ENCODE measurements at places on chromosomes 7 and 10.
A peak's percentile ranks its signal among the peaks of the same experiment; 100 is the strongest.

GRCh38 chr7:36132012-36132411, 21.0 kb upstream of the EEPD1 start:
- DNase-seq = no peak

DNA sequence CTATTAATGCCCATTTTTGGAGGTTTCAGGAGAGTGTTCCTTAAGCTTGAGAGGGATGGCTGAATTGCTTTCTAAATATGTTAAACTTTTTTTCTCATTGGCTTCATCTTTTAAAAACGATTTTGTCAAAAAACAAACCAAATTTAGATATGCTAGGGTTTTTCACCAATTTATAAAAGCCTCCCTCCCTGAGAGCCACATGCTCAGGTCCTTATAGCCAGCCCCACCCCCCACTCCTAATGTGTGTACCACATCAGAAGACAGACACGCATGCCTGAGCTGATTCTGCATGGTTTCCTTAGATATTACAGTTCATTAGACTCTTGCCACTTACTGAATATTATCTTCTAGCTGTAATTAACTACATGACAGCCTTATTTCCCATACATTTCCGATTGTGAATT, 2.0 kb downstream of the CUL1 start:
- DNase-seq = peak; percentile 46

GRCh38 chr7:38858259-38858884, 50.6 kb downstream of the VPS41 start:
- DNase-seq = no peak

DNA sequence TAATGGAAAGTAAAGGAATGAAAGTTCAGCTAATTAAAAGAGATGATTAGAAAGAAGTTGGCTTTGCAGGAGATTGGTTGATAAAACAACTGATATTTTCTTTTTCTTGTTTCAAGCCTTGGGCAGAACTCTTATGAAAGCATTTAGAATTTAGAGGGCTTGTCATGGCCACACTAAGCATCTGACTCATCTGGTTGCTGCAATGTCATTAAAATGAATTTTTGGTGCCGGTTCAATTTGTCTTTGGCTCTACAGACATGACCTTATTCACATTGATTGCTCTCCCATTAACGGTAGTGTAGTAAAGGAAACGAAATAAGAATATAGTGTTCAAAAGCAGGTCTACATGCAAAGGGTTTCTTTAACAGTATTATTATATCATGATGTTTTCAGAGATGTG, 1012.4 kb upstream of the C7orf33 start:
- no peak for DNase-seq

GRCh38 chr10:91367127-91367531, 43.0 kb upstream of the HECTD2 start:
- no peak for DNase-seq

DNA sequence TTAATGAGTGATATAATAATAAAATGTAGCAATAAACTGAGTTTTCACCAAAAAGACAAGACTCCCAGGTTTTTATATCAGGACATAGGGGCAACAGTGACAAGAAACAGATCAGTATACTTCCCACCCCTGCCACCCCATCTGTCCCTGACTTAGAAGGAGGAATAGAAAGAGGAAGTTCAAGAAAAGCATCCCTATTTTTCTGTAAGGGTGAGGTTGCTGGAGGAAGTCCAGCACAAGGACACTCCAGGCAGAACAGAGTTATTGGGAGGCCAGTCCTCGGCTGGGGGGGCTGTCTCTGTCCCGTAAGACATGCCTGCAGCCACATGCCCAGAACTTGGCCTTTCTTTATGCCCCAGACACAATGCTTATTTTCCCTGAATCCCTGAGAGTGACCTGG, 16.5 kb upstream of the TLX1 start:
- DNase-seq = no peak

DNA sequence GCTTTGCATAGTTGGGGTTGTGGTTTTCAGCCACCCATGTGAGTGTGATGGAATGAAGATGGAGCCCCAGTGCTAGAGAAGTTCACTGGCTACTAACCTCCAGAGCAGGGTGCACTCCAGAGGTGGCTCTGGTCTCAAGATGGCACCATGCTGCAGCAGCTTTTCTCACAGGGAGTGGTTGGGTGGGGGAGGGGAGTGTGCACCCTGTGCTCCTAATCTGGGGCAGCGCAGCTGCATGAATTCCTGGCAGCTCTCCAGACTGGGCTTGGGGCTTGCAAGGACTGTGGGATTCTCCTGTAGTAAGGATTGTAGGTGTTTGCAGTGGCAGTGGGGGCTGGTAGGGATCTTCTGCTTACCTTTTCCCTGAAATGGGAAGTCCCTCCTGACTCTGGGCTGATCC, 23.7 kb downstream of the PHTF2 start:
- DNase-seq = no peak

GRCh38 chr7:48048113-48048512, 12.8 kb downstream of the C7orf57 start:
- no peak for DNase-seq

DNA sequence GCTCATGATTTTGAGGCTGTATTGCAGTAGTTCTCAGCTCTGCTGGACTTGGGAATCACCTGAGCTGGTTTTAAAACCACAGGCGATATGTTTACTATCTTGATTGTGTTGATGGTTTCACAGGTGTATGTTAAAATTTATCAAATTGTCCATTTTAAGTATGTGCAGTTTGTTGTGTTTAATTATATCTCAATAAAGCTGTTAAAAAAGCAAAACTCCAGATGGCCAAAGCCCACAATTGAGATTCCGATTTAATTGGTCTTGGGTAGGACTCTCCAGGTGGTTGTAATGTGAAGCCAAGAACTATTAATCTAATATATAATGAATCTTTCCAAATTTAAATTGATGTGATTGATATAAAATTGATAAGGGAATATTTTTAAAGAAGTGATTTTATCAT, 48.6 kb downstream of the NRCAM start:
- DNase-seq = no peak

GRCh38 chr7:15764851-15765382, 78.4 kb upstream of the MEOX2 start:
- DNase-seq = no peak

DNA sequence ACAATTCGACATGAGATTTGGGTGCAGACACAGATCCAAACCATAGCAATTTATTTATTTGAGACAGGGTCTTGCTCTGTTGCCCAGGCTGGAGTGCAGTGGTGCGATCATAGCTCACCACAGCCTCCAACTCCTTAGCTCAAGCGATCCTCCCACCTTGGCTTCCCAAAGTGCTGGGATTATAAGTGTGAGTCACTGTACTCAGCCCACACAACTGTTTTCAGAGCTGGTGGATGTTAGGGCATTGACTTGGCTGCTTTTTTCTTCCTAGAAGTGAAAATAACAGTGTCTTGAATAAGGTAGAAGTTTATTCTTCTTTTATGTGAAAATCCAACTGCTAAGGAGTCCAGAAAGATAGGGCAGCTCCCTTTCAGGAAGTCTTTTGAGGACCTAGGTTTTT, 132.1 kb downstream of the CCDC3 start:
- DNase-seq = no peak

DNA sequence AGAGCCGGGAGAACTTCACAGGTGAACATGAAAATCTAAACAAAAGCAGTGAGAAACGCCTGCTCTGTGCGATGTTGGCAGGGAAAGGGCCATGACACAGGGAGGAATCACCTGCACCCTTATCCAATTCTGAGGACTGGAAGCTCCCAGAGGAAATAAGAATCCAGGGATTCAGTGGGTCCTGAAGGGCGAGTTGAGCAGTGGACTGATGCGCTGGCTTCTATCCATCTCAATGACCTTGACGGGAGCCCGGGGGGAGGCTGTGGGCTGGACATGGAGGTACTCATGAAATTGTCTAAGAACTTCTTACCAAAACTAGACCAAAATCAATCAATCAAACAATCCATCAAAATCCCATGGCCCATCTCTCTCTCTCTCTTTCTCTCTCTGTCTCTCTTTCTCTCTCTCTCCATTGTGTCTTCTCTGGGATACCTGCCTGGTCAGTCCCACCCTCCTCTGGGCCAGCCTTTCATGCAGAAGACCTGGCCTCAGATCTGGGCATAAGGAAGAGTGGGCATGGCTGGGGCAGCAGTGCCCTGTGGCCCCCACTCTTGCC, 7.2 kb downstream of the CPXM2 start:
- no peak for DNase-seq

GRCh38 chr10:73941300-73941699, 30.4 kb downstream of the PLAU start:
- DNase-seq = no peak

DNA sequence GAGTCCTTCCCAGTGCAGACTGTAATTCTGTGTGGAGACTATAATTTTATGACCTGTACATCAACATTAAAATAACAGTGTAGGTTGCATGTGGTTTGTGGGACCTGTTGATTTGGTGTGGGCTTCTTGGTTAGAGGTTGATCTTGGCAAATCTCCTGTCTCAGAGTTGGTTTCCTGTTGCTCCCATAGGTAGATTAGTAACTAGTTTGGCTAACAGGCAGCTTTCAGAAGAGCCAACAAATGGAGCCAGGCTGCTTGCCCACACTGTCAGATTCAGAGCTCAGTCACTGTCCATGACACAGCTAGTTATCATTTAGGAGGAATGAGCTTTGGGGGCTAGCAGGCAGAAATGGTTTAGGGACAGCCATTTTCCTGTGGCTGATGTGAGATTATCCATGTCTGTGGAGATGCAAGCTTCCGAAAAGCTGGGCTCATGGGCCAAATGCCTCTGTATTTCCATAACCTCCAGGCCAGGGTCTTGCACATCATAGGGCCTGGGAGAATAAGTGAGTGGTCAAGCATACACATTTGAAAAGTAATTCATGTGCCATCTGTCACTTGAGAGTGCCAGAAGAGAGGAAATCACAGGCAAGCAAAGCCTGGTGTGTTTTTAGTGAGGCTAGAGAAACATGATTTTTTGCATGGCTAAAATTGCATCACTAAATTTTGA, 33.4 kb downstream of the CCM2 start:
- DNase-seq = no peak

- no peak for DNase-seq
These were observed 235.4 kb downstream of the RPS24 start for GRCh38 chr10:78269060-78269459.

GRCh38 chr10:113386005-113386404, 166.8 kb upstream of the HABP2 start:
- DNase-seq = no peak

DNA sequence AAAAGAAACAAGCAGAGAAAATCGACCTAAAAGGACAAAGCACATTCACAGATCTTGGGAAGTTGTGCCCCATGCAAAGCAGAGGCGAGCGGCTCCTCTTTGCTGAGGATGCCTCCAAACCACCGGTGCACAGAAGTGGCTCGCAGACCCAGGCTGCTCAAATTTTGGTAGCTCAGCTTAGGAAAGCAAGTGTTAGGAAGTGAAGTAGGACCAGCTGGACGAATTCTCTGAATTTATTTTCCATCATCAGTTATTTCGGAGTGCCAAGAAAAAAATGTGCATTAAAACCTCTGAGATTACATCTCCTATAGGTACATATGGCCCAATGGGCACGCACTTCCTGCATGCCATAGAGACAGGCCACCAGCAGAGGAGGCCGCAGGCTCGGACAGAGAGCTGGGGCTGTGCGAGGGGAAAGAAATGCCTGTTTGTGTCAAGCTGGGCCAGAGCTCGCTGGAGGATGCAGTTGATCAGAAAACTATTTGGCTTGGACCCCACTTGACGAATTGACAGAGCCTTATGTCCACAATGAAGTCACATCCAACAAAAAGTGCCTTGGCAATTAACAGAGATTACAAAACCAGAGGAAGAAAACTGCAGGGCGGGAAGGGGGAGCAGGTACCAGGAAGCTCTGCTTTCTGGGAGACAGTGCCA, 122.3 kb upstream of the LYZL2 start:
- DNase-seq = no peak

- DNase-seq = no peak
These were observed 98.2 kb downstream of the CCNY start for GRCh38 chr10:35434533-35434932.

DNA sequence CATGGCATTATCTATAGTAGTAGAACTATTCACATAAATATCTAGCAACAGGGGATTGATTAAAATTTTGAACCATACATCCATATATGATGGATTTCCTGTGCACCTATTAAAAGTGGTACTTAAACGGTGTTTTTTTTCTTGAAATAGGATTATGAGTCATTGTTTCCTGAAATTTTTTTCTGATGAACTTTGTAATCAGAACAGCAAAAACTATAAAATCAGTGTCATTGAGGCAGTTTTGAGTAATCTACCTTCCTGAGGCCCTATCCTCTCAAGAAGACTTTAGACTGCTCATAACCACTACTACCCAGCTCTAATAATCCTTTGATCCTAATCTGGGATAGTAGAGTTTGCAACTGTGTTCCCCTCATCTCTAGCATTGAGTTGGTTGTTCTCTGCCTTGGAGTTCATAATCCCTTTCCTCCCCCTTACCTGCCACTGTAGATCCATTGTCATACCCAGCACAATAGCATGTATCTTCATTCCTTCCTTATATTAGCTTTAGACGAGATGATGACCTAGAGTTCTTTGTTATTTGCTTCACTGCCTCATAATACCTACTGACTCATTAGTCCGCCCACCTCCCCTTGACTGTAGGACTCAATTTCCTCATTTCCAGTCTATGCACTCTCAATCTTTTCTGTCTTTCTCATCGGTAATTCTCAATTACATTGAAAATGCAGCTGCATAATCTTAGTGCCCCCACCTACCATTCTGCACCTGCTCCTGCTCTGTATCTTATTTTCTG, 133.4 kb downstream of the LRRC4 start:
- DNase-seq = no peak

DNA sequence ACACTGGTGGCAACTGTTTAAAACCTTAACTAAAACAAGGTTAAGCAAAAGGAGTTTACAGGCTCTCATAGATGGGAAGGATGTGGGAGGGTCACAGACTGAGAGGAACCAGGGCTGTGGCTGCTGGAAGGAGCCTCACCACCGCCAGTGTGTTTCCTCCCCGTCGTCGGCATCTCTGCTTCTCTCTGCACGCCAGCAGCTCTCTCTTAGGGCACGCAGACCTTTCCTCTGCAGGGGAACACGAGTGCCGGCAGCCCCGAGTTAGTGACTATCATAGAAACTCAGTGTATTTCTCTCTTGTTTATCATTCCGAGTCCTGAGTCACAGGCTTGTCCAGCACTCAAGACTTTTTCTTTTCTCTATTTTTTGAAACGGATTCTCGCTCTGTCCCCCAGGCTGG, 8.1 kb upstream of the SH2D4B start:
- peak; percentile 36 for DNase-seq

GRCh38 chr10:132897516-132898381, 44.6 kb downstream of the CFAP46 start:
- no peak for DNase-seq

DNA sequence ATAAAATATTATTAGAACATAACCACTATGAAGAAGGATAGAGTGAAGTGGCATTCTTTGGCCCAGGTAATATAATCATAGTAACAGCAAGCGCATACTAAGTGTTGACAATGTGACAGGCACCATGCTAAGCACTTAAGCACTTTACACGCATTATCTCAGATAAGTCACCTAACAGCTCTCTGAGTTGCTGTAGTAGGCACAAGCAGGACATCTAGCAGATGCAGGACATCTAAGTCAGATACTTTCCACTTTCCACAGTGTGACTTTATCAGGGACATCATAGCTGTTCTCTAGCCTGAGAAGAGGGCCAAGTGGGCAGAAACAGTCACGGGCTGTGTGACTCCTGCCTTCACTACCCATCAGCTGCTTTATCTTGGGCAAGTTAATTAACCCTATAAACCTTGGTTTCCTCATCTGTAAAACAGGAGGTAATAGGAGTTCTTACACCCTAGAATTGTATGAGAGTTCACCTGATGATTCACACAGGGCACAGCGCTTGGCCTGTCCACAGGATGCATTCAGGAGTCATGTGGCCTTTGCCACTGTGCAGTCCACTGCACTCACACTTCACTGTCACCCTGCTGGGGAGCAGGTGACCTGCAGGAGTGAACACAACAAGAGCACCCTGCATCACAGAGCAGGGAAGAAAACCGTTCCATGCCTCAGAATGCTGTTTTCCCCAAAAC, 12.5 kb downstream of the LIPA start:
- no peak for DNase-seq
